Neural progenitor cell (in vitro differentiated cells): ENCODE measurements at places on chromosomes 12 and 14. TPM values are rescaled to one million over a fixed set of nuclear protein-coding genes. Genes with fewer than 3 reads are reported as not detected.

The HSPB8 gene
- not detected in 2 replicates for total RNA-seq

The NAA30 gene
- total RNA-seq, result 29.2 and 53.8 TPM in 2 replicates

- H3K36me3 ChIP-seq, result no peaks in the 10 kb centered on the region
- DNase-seq, result no peak
- no peak overlapping the region for H3K4me3 ChIP-seq
- H3K27me3 ChIP-seq, result no peaks in the 10 kb centered on the region
- H3K27ac ChIP-seq, result no peak overlapping the region
Observed at GRCh38 chr14:46245276-46245675, 406.3 kb downstream of the RPL10L start.

GRCh38 chr12:109476807-109477184 lies 304 bp downstream of the KCTD10 start:
- no peak for DNase-seq
- no peaks in the 10 kb centered on the region for H3K27me3 ChIP-seq
- H3K4me3 ChIP-seq, result peak overlapping the region; percentile 95
- peaks cover 14% of the 10 kb centered on the region for H3K4me1 ChIP-seq

- no peaks in the 10 kb centered on the region for H3K36me3 ChIP-seq
- H3K27ac ChIP-seq, result no peak overlapping the region
- no peak overlapping the region for H3K4me3 ChIP-seq
- H3K4me1 ChIP-seq, result no peaks in the 10 kb centered on the region
Observed at GRCh38 chr14:75884198-75884611, 97.6 kb downstream of the TGFB3 start.

DNA sequence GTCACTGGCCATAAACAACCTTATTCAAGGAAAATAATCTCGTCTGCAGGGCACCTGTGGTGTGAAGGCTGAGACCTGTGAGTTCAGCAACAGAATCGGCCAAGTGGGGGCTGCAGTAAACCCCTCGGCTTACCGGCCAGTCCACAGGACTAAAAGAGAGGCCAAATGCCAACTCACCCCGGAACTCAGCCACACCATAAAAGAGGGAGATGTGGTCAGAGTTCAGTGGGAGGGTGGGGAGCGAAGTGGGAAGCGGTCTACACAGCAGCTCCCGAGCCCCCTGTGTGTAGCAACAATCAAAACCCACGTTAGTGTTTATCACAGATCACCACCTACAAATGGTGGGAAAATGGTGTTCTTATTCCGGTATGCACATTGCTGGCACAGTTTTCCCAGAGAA lies 153.0 kb downstream of the PIWIL1 start:
- H3K27me3 ChIP-seq, result no peaks in the 10 kb centered on the region
- no peak overlapping the region for H3K27ac ChIP-seq
- no peak for DNase-seq
- no peaks in the 10 kb centered on the region for H3K36me3 ChIP-seq

DNA sequence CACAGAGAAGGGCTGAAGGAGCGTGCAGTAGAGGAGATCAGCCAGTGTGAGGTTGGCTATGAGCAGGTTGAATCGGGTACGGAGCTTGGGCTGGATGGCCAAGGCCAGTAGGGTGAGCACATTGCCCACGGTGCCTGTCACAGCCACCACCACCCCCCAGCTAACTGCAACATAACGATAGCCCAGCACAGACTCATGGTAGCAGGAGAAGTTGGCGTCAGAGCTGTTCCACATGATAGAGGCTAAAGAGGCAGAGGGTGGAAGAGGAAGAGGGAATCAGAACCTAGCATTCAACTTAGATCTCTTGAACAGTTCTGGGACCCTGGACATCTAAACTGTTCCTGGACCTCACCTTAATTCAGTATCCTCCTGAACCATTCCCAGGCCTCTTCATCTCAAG lies 668 bp downstream of the GPR84 start:
- H3K4me3 ChIP-seq, result no peak overlapping the region
- H3K36me3 ChIP-seq, result no peaks in the 10 kb centered on the region
- peaks cover 4% of the 10 kb centered on the region for H3K27me3 ChIP-seq
- peaks cover 23% of the 10 kb centered on the region for H3K4me1 ChIP-seq
- H3K27ac ChIP-seq, result no peak overlapping the region

DNA sequence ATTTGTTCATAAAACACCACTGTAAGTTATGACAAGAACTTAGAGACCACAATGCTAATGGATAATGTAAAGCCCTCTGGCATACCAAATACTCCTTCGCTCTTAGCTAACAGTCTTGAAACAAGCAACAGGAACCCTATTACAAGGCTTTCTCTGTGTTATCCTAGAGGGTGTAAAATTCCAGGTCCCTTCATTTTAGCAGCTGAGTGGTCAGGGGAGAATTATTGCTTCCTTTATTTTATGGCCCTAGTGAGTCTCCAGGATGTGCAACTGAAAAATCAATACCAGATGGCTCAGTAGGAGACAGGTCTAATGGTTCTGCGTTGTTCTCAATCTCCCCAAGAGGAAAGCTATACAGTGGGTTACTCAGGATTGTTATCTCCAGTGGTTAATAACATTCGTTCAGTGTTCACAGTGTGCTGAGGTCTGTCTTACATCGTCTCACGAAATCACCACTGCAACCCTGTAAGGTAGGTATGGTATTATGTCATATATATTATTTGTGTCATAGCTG lies 172.7 kb upstream of the CNOT2 start:
- H3K27ac ChIP-seq, result no peak overlapping the region
- no peaks in the 10 kb centered on the region for H3K36me3 ChIP-seq
- DNase-seq, result no peak
- no peak overlapping the region for H3K4me3 ChIP-seq
- no peaks in the 10 kb centered on the region for H3K27me3 ChIP-seq
